ENCODE measurements at places on chromosomes 1 and 21. TPM values are rescaled to one million over a fixed set of nuclear protein-coding genes. Genes with fewer than 3 reads are reported as not detected.

ZNF683 gene
- total RNA-seq, result not detected

DNA sequence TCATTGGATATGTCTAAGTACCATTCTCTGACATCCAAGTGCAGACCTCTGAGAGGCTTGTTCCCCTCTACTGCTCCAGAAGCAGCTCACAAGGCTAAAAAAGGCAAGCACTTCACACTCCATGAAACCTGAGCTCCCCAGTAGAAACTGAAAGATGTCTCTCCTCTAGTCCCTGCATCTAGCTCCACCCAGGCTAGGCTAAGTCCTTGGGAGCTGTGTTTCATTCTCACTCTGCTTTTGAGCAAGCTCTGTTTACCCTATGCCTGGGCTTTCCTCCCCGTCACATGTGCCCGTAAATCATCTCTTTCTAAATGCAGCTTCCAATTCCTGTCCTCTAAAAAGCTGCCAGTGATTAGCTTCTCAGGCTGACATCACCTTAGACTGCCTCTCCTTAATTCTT lies 39.0 kb downstream of the LRRC71 start:
- DNase-seq, result no peak

DNA sequence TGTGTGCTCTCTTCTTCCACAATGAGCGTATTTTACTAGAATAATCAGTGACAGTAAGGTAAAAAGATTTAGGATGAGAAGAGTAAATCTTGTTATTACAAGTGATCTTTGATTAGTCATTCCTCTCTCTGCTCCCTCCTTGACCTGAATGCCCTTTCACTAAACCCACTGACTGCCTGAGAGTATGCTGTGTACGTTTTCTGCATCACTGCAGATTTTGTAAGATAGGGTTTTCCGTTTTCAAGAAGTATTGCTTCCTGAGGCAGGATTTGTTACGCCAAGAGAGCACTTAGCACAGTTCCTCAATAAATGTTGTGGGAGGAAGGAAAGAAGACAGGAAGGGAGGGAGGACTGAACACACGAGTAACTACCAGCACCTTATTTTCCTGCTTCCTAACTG lies 7.7 kb upstream of the LAMB3 start:
- DNase-seq, result no peak

SNX7 gene
- total RNA-seq, result not detected

SH2D1B gene
- total RNA-seq, result 0.15 TPM

DNA sequence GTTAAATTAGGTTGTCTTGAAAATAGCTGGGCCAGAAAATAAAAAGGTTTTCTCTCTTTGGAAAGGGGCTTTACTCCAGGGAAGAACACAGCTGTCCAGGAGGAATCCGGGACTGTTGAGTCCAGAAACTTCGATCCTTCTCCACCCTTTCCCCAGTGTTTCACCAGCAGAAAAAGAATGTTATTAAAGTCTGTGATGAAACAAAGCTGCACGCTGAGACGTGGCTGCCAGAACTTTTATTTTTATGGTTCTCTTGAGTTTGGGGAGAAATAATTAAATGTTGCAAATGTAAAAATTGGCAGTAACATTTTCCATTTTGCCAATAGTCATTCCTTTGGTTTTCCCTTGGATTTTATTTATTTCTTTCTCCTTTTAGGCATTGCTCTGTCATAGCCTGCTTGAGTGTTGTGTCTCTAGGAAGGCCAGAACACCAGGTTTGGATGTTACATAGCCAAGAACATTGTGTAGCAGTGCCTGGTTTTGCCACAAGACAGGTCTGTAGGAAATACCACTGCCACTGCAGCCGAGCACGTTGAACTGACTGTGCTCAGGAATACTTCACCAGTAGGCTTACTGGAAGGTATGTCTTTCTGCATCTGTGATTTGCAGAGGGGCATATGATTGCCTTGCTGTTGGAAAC lies 87.4 kb downstream of the ROR1 start:
- DNase-seq, result no peak

MAP10 gene
- 1.9 TPM for total RNA-seq
